Stimulated activated naive CD4-positive, alpha-beta T cell treated with Interleukin-2 at 50 U/mL for 16 hours (primary cell): ENCODE measurements at places on chromosomes 1 and 21.

GRCh38 chr21:45279446-45280177, 8.1 kb downstream of the POFUT2 start:
- DNase-seq: no peak

GRCh38 chr1:16235944-16236510, 956 bp downstream of the CPLANE2 start:
- peak; percentile 46 for DNase-seq

- no peak for DNase-seq
Measured at GRCh38 chr1:221470000-221470698, 271.7 kb downstream of the DUSP10 start.

DNA sequence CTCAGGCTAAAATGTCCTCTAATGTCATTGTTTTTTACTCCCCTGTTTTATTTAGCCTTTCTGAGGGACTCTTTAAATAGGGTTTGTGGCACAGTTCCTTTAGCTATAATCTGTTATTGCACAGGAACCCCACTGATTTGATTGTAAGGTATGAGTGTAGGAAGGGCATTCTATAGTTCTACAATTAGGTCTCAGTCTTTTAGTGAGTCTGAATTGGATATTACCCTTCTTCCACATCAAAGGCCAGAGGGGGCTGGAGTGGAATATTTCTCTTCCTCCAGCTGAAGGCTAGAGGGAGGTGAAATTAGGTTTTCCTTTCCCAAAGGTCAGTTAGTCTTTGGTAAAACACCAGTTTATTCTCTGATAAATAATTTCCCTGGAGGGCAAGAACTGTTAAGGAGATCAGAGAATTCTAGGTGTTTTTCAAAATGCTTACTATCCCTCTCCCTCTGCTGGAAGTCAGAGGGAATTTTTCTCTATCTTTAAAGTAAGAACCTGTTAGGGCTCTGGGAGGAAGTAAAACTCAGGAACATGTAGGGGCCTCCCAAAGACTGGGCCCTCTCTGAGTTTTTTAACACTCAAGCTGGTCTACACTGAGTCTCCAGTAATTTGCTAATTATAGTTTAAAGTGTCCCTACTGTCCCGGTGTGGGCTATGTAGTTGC, 176.3 kb upstream of the ZNHIT6 start:
- no peak for DNase-seq

- no peak for DNase-seq
Measured at GRCh38 chr1:161216945-161217712, 2.0 kb downstream of the FCER1G start.

- no peak for DNase-seq
Measured at GRCh38 chr1:180179162-180179957, 24.7 kb downstream of the QSOX1 start.

GRCh38 chr1:207878939-207879338, 32.0 kb downstream of the CD34 start:
- no peak for DNase-seq

DNA sequence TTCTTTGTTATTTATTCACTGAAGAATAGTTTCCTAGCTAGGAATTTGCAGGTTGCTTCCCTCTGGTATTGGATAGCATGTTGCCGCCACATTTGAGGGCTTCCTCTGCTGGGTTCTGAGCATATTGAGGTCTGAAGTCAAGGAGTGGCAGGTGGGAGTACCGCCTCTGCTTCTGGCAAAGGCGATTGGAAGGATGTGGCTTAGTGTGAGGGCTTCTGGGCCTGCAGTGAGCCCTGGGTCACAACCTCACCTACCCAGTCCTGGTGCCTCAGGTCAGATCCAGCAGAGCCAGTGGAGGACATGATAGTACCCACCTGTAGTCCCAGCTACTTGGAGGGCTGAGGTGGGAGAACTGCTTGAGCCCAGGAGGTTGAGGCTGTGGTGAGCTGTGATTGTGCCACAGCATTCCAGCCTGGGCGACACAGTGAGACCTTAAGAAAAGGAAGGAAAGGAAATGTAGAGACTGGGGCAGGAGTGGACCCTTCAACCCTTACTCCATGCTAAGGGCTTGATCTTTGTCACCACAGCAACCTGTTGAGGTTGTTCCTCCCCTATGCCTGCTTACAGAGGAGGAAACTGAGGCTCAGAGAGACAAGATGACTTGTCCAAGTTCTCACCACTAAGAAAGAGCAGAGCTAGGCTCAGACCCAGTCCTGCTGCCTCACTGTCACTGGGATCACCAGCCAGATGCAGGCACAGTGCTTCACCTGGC, 22.8 kb downstream of the A3GALT2 start:
- no peak for DNase-seq

DNA sequence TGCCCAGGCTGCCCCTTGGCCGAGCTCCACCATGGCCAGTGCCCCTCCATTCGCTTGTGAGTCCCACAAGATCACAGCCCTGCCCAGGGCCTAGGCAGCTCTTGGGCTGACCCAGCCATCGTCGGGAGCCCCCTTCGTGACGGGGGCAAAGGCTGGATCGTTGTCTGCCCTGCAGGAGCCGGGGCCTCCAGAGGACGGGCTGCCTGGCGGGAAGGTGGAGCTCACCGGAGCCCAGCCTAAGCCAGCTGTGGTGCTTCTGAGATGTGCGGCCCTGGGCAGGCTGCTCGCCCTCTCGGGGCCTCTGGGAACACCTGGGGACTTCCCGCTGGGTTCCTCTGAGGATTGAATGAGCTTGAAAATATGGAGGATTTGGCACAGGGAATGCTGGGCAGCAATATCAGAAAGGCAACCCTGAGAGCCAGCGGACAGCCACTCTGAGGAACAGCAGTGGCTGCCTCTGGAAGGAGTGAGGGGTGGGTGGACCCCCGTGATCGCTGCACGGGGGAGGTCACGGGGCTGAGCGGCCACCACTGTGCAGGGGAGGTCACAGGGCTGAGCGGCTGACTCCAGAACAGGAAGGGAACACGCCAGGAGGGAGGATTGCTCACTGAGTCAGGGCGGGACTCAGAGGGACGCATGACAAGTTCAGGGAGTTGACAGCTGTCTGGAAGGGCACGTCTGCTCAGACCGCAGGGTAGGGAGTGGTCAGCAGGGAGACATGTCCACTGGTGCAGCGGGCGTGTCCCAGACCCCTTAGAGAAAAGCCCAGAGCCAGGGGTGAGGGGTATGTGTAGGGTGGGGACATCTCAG, 19.3 kb downstream of the TP73 start:
- DNase-seq: no peak

- DNase-seq: no peak
Measured at GRCh38 chr1:209416039-209416438, 167.5 kb upstream of the CAMK1G start.

GRCh38 chr21:28338701-28339305, 653.9 kb downstream of the LTN1 start:
- no peak for DNase-seq

- DNase-seq: no peak
Measured at GRCh38 chr1:162070094-162070748, 730 bp downstream of the NOS1AP start.

DNA sequence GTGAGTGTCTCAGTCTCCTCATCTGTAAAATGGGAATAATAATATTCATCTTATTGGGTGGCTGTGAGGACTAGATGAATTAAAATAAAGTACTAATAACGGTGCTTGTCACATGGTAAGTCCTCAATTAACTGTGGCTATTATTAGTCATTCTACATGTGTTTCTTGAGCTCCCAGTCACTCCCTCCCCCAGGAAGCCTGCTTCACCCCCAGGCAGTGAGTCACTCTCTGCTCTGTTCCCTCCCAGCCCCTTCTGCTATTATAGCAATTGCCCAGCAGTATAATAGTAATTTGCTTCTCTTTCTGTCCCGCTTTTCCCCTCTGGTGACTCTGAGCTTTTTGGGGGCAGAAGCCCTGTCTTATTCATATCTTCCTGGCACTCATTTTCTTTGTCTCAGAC, 102.0 kb downstream of the BEND5 start:
- no peak for DNase-seq

DNA sequence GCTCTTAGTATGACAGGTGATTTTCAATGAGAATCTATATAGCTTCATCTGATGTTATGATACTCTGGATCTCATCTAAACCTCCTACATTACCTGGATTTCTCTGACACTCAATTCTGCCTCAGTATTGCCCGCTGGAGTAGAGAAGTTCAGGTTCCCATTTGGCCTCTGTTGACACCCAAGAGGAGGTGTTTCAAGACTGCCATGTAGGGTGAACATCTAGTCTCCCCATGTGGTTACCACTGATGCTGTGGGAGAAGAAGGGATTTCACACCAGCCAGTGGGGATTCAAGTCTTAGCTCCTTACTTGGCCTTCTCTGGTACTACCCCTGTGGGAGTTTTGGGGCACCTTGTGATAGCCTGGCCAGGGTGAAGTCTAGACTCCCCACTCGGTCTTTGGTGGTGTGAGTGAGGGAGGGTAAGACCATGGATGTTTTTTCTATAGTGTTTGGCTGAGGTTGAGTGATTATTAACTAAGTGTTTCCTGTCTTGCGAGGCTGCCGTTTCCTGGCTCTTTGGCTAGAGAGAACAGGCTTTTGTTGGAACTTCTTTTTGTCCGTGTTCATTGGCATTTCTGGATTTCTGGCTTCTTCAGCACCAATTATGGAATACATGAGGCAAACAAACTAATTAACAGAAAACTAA, 90.7 kb downstream of the RHOU start:
- no peak for DNase-seq

GRCh38 chr21:40586575-40586974, 260.4 kb downstream of the DSCAM start:
- DNase-seq: no peak

DNA sequence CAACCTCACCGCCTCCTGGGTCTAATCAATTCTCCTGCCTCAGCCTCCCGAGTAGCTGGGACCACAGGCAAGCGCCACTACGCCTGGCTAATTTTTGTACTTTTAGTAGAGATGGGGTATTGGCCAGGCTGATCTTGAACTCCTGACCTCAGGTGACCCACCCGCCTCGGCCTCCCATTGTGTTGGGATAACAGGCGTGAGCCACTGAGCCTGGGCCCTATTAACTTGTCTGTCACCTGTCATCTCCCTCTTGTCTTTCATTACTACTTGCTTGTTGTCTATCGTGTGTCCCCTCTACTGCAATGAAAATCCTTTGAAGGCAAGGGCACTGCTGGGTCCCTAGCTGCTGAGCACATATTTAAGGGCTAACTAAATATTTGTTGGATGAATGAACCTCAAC, 3.4 kb downstream of the UQCRHL start:
- DNase-seq: no peak

GRCh38 chr1:154351363-154352068, 26.2 kb downstream of the ATP8B2 start:
- DNase-seq: no peak

DNA sequence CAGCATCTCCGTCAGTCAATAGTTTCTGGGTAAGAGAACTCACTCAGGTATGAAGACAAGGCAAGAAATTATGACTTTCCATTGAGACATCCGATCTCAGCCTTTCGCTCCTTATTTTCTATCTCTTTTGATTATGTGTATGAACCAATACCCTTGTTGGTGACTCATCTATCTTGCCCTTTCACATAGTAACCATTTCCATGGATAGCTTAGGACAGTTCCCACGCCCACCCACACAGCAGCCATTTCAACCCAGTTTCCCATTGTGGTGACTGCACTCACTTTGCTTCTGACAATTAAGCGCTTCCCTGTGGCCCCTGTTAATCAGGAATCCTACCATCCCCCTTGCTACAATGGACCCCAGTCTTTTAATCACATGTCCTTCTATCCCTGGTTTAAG, 210.6 kb upstream of the ADGRL2 start:
- no peak for DNase-seq

GRCh38 chr1:87062687-87063086, 148.3 kb downstream of the HS2ST1 start:
- DNase-seq: no peak

- DNase-seq: no peak
Measured at GRCh38 chr1:227035316-227035715, 95.2 kb downstream of the COQ8A start.

DNA sequence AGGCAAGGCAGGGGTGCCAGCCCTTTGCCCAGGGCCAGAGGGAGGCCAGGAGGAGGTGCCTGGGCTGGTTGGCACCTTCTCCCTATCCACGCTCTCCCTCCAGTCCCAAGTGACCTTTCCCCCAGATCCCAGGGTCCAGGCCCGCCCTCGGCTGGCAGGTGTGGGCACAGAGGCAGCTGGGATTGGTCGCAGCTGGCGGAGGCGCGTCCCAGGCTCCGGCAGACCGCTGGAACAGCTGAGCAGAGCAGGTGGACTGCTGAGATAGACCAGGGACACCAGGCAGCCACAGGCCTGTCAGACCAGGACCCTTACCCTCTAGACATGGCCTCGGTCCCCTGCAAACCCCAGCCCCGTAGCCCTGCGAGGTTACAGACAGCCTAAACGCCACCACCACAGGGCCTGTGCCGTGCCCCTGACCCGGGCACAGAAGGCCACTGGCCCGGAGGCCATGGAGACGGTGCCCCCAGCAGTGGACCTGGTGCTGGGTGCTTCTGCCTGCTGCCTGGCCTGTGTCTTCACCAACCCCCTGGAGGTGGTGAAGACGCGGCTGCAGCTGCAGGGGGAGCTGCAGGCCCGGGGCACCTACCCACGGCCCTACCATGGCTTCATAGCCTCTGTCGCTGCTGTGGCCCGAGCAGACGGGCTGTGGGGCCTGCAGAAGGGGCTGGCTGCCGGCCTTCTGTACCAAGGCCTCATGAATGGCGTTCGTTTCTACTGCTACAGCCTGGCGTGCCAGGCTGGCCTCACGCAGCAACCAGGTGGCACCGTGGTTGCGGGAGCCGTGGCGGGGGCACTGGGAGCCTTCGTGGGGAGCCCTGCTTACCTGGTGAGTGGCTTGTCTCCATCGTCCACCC, at the start of gene SLC25A34:
SLC25A34 (plus strand) TSS at position 221 of the 854 bp plus-strand sequence; CDS start at position 449, 228 bp downstream.
- DNase-seq: no peak

DNA sequence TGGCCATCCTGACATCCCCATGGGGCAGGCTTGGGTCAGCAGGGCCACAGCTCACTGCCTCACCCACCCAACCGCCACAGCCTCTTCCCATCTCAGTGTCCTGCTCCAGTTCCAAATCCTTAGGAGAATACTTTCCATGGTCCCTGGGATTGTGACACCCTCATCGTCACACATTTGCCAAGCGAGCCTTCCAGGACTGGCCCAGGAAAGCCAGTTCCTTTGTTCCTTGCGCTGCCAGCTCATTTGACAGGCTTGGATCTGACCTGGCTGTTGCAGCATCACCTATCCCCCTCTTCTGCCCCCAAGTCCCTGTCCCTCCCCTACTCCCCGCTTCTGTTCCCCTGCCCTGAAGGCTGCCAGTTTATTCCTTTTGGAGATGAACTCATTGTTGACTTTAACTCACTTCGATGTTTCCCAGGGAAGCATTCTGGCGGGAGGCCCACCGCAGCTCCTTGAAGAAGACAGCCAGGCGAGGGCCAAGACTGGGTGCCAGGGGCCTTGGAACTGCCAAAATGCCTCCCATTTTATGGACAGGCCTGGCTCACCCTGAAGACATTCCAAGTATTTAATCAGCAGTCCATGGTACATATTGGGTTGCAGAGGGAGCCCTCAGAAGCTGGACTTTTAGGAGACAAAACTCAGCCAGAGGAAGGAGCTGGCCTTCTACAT, 10.2 kb upstream of the GNL2 start:
- DNase-seq: no peak

GRCh38 chr1:110634455-110635311, 28.5 kb upstream of the KCNA2 start:
- peak; percentile 77 for DNase-seq

DNA sequence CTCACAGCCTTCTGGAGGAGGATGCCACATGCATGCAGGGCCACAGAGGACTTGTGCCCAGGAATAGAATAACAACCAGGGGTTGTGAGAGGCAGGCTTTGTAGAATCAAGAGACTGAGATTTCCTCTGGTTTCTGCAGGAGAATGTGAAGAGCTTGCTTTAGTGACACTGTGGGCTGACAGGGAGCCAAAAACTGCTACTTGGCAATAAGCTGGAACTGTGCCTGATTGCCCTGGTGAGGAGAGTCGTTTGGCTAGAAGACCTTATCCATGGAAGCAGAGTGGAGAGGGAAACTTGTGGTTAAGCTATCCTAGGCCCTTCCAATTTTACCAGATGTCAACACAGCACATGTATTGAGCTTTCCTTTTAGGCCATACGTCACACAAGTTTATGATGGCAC, 902.1 kb downstream of the MRPL39 start:
- DNase-seq: no peak
